ENCODE measurements at places on chromosomes 4 and X. TPM values are rescaled to one million over a fixed set of nuclear protein-coding genes. Genes with fewer than 3 reads are reported as not detected.

DNA sequence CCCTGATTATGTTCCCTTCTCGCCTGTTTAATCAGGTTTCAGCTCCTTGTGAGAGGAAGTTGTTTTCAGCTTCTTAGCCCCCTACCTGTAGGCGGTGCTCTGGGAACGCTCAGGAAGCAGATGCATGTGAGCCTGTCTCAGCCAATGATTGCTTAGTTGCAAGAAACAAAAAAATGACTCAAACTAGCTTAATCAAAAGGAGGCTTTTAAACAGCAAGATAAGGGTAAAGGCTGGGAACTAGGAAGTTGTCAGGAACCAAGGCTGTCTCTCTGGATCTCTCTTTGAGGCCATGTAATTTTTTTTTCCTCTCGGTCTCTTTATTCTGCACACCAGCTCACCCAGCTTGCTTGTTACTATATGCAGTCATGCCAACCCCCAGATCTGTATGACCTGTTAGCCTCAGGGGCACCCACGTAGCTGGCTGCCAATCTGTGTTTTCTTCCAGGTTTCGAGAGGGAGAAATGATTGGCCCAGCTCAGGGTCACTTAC lies 109.1 kb downstream of the PTTG2 start:
- DNase-seq: peak; percentile 58

DNA sequence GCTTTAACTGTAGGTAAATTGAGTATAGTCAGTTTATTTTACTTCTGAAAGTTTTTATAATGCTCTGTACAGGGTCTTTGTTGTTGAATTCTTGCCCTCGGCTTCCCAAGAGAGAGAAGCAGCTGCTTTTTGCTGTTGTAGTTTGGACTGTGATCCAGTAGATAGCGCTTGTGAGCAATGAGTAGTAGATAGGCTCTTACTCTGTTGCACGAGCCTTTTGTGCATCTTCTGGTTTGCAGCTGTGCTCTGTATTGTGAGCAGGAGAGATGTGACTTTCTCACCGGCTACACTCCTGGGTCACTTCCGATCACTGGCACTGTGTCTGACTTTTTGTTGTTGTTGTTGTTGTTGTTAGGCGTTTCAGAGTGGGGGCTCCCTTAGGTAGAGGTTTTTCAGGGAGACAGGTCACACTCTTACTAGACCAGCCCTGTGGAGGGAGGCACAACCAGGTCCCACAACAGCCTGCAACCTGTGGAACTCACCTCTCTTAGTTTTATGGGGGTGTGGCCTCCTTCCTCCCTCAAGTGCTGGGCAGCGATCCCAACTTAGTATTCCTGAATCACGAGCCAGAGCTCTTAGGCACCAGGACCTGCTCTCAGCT lies 822.1 kb upstream of the GALNTL6 start:
- no peak for DNase-seq

DNA sequence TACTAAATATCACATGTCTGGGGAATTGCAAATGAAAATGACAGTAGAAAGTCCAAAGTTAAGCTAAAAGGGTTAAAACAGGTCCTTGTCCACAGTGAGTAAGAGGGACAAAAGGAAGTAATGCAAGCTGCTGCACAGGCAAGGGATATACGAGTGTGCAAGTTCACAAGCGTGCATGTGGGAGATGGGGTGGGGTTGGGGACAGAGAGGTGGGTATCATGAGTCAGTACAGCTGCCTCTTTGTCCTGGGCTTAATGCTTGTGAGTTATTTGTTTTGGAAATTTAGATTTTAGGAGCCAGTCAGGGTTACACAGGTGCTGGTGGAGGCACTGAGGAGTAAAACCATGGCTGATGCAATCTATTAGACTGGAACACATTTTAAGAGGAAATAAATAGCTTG lies 3.3 kb upstream of the GPRASP2 start:
- DNase-seq: no peak

GRCh38 chr4:105895583-105896460 lies 551 bp downstream of the NPNT start:
- DNase-seq: no peak

DNA sequence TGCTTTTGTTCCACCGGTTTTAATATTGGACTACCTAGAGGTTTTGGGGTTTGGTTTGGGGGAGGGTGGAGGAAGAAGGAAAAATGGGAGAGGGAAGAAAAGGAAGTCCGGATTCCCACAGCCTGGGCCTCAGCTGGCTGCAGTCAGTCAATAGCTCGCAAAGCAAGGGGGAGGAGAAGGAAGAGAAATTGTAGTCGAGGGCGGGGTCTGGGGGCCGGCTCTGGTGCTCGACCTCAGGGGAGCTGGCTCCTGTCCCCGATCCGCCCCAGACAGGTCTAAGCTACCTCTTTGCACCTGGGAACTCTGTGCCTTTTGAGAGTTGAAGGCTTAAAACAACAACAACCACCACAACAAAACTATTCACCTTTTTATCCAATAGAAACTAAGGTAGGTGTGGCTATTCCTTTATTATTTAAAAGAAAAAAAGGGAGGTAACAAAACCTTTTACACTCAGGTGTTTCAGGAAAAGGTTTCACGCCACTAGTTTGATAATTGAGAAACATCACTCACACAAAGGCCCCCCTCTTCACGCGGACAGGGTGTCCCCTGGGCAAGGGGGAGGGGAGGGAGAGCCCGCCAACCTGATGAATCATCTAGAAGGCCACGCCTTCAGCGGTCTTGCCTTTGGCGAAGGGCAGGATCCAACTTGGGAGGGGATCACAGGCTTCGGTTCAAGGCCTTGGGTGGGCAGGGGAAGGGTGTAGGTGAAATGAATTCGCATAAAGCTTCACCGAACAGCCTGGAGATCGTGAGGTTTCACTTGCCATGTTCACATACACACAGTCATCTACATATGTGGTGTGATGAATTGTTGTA lies 1.6 kb upstream of the LNX1 start:
- no peak for DNase-seq

GRCh38 chr4:78483811-78484210 lies 67.8 kb upstream of the ANXA3 start:
- DNase-seq: no peak

GRCh38 chrX:19800821-19801374 lies 86.5 kb downstream of the SH3KBP1 start:
- no peak for DNase-seq

Gene ZNF280C
- 2.3 TPM for total RNA-seq

Gene HSD17B13
- total RNA-seq: not detected

All from pulmonary artery endothelial cell (primary cell).